ENCODE measurements at places on chromosomes 11 and 22.

DNA sequence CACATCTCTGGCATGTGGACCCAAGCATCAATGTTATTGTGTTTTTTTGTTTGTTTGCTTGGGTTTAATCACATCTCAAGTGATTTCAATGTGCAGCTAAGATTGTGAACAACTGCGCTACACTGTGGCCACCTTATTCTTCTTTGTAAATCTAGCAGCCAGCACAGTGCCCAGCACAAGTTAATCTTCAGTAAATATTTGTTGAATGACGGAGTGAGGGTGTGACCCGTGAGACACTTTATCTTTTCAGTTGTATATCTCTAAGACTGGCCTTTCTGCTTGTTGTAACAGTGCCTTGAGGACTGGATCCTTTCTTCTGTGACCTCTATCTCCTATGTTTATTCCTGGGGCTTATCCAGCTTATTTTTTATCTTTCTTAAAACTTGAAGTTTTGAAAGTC is 21.4 kb upstream of the AMOTL1 start:
- DNase-seq, result no peak

DNA sequence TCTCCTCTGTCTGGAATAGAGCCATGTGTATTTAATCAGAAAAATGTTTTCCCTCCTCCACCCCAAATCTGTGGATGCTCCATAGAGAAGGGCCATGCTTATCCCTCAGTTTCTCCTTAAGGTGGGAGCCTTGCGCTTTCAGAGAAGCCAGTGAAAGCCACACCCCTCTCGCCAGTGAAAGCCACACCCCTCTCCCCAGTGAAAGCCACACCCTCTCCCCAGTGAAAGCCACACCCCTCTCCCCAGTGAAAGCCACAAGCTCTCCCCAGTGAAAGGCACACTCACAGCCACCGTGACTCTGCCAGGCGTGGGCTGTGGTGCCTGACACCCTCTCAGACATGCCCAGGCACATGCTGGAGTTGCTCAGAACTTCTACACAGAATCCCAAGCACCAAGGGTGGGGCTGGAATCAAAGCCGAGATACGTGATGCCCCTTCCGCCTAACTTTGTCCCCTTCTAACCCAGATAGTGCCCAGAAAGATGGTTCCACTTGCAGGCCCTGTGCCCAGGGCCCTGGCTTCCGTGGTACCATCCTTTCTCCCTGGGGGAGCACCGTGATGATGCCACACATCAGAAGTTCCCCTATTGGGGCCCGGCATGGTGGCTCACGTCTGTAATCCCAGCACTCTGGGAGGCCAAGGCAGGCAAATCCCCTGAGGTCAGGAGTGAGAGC is 16.5 kb upstream of the PRR5 start:
- peak; percentile 88 for DNase-seq

DNA sequence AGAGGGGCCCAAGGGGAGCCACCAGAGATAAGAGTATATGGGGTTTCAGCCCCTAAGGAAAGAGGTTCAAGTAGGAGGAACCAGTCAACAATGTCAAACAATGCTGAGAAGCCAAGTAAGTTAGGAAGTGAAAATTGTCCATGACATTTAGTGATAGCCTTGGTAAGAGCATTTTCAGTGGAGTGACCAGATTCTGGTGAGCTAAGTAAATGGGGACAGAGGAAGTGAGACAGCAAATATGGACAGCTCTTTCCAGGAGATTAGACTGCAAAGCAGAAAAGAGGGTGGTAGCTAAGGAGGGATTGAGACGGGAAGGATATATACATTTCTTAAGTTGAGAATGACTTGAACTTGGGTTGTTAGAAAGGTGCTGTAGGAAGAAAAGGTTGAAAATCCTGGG is 22.9 kb downstream of the POLD3 start:
- no peak for DNase-seq

DNA sequence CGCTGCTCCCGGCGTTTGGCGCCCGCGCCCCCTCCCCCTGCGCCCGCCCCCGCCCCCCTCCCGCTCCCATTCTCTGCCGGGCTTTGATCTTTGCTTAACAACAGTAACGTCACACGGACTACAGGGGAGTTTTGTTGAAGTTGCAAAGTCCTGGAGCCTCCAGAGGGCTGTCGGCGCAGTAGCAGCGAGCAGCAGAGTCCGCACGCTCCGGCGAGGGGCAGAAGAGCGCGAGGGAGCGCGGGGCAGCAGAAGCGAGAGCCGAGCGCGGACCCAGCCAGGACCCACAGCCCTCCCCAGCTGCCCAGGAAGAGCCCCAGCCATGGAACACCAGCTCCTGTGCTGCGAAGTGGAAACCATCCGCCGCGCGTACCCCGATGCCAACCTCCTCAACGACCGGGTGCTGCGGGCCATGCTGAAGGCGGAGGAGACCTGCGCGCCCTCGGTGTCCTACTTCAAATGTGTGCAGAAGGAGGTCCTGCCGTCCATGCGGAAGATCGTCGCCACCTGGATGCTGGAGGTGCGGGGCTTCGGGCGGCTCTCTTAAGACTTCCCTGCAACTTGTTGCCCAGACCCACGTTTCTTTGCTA is at the start of gene CCND1:
TSS of gene CCND1 (plus strand) at position 162 of the 587 bp plus-strand sequence. CDS start at position 320, 158 bp downstream.
- peak; percentile 76 for DNase-seq

GRCh38 chr11:33697997-33698396 is 2.6 kb downstream of the C11orf91 start:
- no peak for DNase-seq

DNA sequence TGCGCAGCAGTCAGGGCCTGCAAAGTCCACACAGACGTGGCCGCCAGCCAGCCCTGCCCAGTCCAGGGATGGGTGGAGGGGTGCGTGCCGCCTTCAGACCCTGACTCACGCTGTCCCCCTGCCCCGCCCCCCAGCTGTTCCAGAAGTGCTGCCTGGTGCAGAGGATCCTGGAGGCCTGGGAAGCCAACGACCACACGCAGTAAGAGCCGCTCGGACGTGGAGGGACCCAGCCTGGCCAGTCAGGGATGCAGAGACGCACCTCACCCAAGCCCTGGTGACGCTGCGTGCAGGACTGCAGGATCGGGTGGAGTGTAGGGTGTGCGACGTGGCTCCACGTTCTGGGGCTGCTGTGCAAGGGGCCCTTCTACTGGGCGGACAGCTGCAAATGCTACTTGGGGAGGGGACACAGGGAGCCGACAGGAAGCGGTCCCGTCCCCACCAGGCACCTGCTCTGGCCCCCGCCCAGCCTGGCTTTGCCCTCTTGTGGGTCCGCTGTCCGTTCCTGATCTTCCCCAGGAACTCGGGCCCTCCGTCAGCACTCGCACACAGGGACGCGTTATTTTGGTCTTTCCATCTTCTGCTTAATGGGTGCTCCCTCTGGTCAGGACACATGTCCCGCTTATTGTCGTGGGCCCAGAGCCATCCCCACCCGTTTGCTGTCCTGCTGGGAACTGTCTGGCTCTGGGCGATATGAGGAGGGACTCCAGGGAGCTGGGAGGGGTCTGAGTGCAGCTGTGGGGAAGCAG is 42.5 kb downstream of the SBF1 start:
- DNase-seq, result no peak

GRCh38 chr11:48006301-48006992 is 26.1 kb downstream of the PTPRJ start:
- peak; percentile 97 for DNase-seq

DNA sequence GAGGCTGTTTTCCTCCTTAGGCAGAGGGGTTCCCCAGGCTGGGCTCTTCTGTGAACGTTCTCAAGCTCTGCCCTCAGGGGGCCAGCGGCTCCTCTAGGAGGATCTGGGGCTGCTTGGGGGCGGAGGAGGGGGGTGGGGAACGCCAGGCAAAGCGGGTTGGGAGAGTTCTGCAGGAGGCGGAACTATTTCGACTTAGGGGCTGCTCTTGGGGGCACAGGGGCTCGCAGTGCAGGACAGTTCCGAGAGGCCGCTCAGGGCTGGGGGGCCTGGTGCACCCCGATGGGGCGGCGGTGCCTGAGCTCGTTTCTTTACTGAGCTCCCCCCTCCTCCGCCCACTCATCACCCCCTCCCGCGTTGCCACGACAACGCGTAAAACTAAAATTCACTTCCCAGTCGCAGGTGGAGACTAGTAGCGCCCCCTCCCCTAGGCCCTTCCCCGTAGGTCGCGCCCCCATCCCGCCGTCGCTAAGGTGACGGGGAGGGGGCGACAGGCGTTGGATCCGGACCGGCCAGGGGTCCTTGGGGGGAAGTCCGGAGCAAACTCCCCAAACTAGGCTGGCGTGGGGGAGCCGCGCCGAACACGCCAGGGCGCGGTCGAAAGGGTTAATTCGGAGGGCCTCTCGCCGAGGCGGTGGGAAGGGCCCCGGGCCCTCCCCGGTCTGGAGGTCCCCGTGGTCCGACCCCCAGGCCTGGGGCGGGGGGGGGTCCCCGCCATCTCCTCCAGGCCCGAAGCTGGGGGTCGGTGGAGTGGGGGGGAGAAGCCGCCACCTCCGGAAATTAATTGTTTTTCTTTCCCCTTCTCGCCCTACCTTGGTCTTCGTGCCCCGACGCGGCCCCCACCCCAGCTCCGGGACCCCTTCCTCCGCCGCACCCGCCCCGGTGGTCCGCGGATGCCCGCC is 857 bp downstream of the SHANK3 start:
- DNase-seq, result no peak

DNA sequence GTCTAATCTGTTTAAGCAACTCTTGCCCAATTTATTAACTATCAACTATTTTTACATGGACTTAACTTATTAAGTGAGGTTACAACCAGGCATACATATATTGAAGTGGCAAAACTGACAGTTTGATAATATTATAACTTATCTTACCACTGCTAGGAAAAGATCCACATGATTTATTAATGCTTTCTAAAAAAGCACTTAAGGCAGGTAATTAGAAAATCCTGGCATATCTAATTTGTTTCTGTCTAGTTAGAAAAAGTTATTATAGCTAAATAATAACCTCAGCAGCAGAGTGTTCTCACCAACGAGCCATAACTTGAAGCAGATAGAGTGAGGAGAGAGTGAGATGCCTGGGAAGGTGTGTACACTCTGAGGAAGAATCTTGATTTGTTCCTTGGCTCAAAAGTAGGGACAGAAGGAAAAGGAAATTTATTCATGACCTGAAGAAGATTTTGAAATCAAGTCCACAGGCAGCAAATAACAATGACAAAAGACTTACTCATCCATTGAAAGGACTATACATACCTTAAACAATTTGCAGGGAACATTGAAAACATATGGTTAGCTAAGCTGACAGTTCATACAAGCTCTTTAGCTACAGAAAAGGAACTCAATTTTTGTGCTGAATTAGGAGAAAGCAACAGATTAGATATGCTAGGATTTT is 7.1 kb upstream of the MUC15 start:
- DNase-seq, result no peak

DNA sequence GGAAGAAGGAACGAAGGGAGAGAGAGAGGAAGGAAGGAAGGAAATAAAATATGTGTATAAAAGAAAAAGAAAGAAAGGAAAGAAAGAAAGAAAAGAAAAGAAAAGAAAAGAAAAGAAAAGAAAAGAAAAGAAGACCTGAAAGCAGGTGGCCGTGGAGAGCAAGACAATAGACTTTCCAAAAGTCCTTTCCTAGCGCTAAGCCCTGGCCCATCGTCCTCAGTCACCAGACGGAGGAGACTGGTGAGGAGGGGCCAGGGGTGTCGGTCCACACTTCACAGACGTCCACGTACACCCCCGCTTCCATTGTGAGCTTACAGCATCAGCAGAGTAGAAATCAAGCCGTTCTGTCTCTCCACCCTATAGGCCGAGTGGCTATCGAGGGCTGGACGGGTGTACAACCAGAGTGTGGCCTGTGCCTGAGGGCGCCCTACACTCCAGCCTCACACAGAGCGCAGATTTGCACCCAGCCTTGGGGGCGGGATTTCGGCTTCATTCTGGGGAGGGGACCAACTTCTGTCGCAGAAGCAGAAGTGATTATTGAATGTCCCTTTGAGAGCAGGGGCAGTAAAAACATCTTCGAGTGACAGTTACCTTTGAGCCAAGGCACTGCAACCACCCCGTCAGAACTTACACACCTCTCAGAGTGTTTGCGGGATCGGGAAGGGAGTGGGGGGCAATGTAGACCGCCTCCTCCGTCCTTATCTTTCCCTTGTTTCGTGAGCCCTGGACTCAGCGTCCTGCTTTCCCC is 2.0 kb upstream of the BSX start:
- DNase-seq, result no peak

DNA sequence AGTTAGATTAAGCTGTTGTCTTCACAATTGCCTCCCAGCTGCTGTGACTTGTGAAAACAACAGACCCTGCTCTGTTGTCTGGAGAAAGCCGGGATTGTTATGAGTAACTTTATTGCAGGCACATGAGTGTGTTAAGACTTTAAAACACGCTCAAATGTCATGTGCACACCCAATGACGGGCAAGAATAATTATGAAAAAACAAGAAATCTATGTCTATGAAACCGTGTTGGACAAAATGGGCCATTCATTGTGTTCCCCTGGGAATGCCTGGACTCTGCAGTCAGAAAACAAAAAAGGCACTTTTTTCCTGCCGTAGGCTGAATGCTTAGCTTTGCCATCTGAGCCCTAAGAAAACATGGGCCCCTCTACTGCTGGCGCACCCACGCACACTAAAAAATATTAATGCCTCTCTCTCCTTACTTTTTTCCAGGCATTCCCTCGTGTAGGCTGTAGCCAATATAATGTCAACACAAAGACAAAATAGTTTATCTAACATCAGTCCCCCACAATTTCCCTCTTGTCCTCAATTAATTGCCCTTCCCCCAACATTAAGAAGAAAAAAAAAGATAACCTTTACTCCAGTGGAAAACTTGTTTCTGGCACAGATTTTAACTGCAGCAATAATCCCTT is 207.9 kb downstream of the SOX6 start:
- no peak for DNase-seq

- DNase-seq, result no peak
These were observed 6.7 kb upstream of the PAX6 start for GRCh38 chr11:31817621-31818424.

GRCh38 chr11:105230586-105230985 is 91.0 kb upstream of the CARD18 start:
- no peak for DNase-seq

DNA sequence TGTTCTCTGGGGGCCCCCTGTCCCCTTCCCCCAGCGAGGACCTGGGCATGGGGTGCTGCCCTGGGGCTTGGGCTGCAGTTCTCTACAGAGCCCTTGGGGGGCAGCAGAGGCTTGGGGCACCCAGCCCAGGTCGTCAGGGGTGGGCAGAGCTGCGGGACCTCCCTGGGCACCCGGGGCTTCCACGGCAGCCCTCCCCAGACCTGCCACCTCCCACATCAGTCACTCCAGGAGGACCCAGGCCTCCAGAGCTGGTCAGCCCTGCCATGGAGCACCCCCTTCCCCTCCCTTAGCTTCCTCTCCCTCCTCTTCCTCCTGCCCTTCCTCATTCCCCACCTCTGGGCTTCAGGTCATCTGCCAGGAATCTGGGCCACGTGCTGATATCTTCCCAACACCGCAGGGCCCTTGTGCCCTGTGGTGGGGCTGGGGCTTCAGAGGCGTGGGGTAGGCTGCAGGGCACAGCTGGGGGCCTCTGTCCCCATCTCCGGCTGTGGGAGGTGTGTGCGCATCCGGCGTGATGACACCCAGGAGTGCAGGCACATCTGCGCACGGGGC is 5.8 kb downstream of the TSPAN4 start:
- peak; percentile 58 for DNase-seq

- no peak for DNase-seq
These were observed 9.3 kb downstream of the MMP13 start for GRCh38 chr11:102946237-102946636.

- DNase-seq, result no peak
These were observed 5.2 kb downstream of the TRIM29 start for GRCh38 chr11:120132645-120133185.

- DNase-seq, result no peak
These were observed 126.3 kb downstream of the ADAMTS15 start for GRCh38 chr11:130574740-130575139.

GRCh38 chr11:4962816-4963215 is 7.3 kb upstream of the OR51A2 start:
- no peak for DNase-seq

- no peak for DNase-seq
These were observed 61.9 kb downstream of the BMAL1 start for GRCh38 chr11:13339195-13340153.

- DNase-seq, result no peak
These were observed 13.7 kb downstream of the APBB1 start for GRCh38 chr11:6405052-6405667.

Measured in hematopoietic multipotent progenitor cell treated with erythropoietin and hydrocortisone succinate and interleukin-3 and kit ligand, for 8 days (in vitro differentiated cells).